ENCODE measurements at places on chromosomes 2 and 18.

- no peak for DNase-seq
Observed at GRCh38 chr2:155200753-155201152, 502.3 kb downstream of the KCNJ3 start.

- DNase-seq = no peak
Observed at GRCh38 chr18:13483316-13484270, 242.8 kb downstream of the FAM210A start.

DNA sequence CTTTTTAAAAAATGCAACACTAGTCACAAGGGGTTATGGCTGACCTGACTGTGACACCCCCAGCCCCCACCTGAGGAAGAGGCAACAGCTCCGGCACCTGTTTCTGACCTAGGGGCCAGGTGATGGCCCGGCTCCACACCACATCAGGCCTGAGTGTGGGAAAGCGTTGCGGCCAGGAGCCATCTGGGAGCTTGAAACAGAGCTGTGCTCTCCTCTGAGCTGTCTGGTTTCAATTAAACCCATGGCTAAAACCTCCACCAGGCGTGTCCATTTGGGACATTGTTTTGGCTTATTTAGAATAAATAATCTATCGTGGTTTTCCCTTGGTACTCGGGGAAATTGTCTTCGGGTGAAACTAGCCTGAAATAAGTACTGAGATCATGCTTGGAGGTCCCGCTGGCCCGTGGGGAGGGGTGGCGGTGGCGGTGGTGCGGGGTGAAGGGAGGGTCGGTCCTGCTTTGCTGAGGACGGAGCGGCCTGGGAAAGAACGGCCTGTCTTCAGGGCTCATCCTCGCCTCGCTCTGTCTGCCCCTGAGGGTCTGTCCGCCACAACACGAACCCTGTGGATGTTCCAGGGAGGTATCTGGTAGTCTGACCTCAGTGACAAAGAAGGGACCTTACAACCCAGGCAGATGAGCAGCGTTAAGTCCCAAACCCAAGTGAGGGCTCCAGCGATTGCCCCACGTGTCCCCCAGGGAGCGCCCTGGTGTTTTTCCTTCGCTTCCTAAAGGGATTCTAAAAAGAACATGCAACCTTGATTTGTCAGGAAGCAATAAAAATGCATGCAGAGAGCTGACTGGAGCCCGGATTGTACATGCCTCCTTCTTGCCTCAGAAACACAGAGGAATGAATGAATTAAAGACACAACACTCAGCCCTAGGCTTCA is 58.7 kb downstream of the IL1RL2 start:
- DNase-seq = peak; percentile 65

DNA sequence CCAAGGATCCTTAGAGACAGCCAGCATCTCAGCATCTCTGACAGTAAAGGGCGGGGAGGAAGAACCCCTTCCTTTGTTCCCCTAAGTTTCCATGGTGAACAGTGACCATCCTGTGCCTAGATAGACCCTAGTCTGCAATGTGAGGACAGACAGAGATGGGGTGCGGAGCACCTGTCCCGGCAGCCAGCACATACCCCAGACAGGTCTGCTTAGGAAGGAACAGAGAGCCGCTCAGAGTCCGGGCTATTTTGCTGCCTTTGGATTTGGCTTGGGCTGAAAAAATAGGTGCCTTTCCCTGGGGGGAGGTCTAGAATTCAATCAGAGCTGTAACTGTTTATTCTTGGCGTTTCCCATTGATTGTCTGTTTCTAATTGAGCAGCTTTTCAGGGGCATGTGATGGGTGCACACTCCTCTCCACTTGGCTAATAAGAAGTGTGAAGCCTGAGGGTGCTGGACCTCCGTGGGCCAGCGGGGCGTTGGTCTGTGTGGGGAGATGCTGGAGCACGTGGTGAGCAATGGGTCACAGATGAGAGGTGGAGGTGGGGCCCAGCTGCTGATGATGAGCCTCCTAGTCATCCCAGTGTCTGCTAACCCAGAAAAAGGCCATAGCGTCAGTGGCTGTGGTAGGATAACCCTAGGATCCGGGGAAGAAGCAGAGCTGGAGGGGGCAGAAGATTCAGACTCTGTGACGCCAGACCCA is 236.8 kb downstream of the SEPTIN10 start:
- no peak for DNase-seq

- no peak for DNase-seq
Observed at GRCh38 chr2:152480821-152481399, 145.9 kb downstream of the FMNL2 start.

DNA sequence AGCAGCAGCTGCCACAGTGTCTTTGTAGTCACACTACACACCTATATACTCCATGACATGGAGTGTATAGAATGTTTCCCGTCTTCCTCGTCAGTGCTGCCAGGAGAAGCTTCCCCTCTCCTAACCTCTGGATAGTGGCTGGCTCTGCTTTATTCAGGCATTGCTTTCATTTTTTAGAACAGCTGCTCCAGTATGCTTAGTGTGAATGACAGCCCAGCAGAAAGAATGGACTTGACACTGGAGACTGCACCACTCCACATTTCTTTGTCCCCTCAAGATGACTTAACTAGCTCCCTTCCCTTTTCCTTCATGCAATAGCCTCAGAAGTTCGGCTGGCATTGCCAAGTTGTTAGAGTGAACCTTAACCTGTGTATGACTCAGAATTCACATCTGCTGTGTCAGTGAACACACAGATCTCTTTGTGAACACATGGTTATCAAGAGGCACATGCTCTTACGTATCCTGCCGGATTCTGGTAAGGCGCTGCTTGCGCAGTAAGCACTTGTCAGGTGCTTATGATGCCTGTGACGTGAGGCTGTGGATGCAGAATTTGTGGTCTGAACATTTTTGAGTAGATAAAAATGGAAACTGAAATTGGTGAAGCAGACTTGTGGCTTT is 73.9 kb downstream of the NEDD4L start:
- peak; percentile 90 for DNase-seq

DNA sequence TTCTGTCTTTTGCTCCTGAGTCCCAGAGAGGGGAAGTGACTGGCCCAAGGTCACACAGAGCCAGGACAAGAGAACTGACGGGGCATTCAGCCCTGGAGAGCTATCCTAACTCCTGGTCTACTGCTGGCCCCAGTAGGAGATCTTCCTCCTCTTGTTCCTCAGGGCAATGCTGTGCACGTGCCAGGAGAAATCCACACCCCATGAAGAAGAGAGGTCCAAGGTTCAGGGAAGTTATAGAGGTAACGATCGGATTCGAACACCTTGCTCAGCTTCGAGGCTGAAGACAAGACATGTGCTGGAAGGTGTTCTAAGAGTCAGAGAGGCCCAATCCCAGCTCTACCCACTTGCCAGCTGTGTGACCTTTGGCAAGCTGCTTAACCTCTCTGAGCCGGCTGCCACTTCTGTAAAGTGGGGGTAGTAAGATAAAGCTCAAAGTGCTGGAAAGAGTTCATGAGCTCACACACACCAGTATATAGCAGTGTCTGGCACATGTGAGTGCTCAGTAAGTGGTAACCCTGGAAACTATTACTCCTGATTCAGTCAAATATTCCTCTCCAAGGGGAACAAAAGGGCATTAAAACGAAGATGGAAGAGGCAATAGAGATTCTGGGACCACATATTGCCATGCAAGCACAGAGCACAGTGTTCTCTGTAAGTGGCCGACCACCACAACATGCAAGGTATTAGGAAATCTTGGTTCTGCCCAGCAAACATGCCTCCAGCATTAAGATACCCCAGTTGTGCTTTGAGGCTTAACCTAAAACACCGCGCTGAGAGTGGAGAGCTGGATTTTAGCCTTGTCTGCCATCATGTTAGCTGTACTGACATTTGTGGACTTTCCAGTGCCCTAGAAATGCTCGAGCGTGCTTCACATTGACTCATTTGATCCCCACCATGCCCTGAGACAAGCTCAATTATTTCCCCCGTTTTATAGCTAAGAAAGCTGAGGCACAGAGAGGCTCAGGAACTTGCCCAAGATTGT is 25.6 kb downstream of the SERTAD2 start:
- no peak for DNase-seq

DNA sequence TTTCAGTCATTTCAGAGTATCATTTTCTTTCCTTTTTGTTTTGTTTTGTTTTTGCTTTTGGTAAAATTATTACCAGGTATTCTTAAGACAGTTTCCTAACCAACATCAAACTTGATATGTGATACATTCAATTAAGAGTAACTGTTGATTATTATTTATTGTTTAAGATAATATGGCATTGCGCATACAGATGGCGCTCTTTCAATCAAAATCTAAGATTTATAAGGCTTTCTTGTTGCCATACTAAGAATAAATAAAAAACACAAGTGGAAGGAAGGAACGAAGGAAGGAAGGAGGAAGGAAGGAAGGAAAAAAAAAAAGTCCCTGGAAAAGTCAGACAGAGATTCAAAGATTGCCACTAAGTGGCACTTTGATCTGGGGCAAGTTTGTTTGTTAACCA is 1308.7 kb upstream of the FAM98A start:
- DNase-seq = no peak

- DNase-seq = no peak
Observed at GRCh38 chr2:14015113-14015630, 617.3 kb upstream of the LRATD1 start.

DNA sequence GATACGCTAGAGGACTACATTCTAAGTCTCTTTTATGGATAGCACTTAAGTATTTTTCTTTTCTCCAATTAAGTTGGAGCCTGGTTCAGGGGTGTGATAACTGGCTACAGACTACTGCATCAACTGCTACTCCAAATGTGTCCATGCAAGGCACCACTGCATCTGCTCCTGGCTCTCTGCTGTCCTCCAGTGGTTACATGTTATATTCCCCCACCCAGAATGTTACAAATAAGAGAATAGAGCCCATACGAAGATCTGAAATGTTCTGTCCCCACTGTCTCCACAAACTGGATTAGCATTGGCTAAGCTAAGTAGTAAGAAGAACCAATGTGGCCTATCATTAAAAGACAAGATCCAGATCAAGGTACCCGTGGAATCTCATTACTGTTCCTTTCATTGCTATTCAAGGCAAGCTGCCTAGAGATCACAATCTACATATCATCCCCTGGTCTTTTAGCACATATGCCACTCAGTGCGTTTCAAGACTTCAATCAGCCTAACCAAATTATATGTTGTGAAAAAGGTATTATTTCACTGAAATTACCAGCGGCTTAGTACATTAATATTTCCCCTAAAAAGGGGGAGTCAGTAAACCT is 308.3 kb upstream of the SLC8A1 start:
- peak; percentile 39 for DNase-seq

- peak; percentile 41 for DNase-seq
Observed at GRCh38 chr2:98911376-98912154, 24.5 kb downstream of the CRACDL start.

GRCh38 chr2:168118733-168119514 is 128.5 kb downstream of the STK39 start:
- peak; percentile 93 for DNase-seq

- DNase-seq = no peak
Observed at GRCh38 chr2:239814116-239814860, 210.9 kb downstream of the NDUFA10 start.

- no peak for DNase-seq
Observed at GRCh38 chr2:171939743-171940071, 17.4 kb downstream of the HAT1 start.

- DNase-seq = no peak
Observed at GRCh38 chr2:161039071-161039470, 121.2 kb upstream of the TANK start.

DNA sequence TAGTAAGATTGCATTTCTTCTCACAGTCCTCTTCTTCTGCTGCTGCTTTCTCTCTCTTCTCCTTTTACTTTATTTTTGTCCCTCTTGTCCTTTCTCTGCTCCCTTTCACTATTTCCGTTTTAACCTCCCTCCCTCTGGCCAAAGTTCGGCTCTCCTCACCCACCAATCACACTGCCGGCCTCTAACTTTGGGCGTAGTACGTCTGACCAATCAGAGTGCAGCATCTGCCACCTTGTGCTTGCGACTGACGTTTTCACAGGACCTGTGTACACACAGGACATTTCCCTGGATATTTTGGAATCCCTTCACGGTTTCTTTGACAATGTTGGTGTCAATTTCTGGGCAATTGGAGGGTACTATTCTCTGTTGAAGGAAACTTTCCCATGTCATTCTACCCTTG is 22.6 kb upstream of the ICOS start:
- no peak for DNase-seq

DNA sequence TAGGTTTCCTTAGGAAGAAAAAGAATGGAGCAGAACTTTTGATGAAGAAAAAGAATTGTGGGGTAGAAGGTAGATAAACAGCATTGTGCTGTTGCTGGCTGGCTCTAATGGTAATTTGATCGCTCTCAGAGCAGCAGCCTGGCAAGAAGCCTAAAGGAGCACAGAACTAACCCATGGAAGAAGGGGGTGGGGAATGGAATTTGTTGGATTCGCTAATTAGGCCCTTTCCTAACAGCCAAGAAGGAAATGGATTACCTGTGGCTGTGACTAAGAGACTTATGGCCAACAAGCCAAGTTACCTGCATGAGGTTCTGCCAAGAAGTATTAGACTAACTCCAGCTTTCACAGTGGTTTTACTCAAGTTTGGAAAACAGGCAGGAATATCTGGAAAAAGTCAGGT is 210.6 kb downstream of the IKZF2 start:
- peak; percentile 77 for DNase-seq

DNA sequence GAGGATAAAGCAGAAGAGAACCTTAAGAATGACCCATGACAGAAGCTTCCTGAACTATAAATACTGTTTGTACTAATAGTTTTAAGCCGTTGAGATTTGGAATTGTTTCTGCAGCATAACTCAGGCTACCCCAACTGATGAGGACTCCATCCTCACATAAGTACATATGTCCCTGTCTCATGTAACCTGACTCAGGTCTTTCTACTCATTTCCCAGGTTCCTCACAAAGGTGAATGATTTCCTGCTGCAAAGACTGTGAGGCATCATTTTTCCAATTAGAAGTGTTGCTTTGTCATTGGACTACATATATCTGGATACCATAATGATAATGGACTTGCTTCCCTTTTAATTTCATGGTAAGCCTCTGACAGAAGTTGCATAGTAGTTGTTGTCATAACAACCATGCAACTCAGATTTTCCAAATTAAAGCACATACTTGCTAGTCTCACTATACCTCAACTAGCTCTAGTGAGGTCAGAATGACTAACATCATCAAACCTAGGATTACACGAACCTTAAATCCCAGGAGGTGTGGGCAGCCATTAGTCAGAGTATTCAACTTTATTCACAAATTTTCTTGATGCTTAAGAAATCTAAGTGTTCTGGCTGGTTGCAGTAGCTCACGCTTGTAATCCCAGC is 38.0 kb upstream of the NEDD4L start:
- peak; percentile 25 for DNase-seq

DNA sequence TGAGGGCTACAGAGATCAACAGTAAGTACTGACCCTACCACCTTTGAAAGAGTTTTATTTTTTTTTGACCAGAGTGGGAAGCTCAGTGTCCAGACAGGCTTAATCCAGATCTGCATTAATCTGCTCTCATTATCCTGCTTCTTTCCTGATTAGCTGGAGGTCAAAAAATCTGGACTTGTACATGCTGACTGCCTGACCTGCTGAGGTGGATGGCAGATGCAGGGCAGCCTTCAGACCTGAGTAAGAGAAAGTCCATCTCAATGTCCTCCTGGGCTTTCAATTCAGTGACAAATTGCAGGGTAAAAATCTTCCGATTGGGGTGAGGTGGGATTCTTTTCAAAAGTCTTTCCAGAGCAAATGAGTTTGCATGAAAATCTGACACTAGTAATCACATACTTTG is 998.8 kb upstream of the PIK3C3 start:
- DNase-seq = no peak
